ENCODE measurements at places on chromosomes 1 and 21. TPM values are rescaled to one million over a fixed set of nuclear protein-coding genes. Genes with fewer than 3 reads are reported as not detected.

GRCh38 chr1:201902198-201902597 lies 13.5 kb downstream of the SHISA4 start:
- H3K36me3 ChIP-seq = no peaks in the 10 kb centered on the region
- H3K4me3 ChIP-seq = no peak overlapping the region
- no peak for DNase-seq
- peaks cover 53% of the 10 kb centered on the region for H3K4me1 ChIP-seq
- no peaks in the 10 kb centered on the region for H3K27me3 ChIP-seq
- H3K27ac ChIP-seq = no peak overlapping the region

DNA sequence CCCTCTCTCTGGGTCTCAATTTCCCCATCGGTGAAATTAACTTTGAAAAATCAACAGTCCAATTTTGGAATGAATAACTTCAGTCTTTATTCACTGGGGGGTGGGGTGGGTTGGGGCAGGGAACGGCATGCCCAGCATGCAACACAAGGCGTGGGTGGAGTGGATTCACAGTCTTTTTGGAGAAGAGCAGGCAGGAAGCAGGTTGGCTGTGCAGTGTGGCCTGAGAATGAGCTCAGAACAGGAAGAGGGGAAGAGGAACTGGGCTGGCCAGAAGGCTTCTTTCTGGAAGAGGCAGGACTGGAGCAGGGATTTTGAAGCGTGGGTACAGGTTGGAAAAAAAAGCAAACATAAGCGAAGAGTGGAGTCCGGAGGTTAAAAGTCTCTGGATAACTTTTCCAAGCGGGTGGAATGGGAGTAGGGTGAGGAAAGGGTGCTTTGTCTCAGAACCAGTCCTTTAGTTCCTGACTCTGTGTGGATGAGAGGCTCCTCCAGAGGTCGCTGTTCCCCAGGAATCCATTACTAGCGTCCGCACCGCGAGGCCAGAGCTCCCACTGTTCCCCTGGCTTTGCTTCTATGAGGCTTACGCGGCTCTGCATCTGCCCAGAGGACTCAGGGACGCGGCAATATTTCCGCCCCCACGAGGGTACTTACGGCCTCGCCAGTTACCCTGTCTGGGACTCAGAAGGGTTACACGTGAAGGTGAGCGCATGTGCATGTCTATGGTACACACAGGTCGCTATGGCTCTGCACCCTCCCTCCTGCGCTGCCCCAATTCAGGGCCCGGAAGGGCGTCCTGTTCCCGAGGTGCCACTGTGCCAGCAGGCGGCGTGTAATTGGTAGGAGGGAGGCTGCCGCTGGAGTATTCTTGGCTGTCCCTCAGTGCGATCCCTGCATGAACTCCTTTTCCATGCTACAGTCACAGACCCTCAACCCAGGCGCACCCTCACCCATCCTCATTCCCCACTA lies 5.5 kb upstream of the FOXD2 start:
- H3K4me1 ChIP-seq = peaks cover 80% of the 10 kb centered on the region
- peak; percentile 90 for DNase-seq
- no peaks in the 10 kb centered on the region for H3K27me3 ChIP-seq
- H3K27ac ChIP-seq = peak overlapping the region; percentile 69
- H3K36me3 ChIP-seq = peaks cover 91% of the 10 kb centered on the region

- DNase-seq = no peak
- H3K27me3 ChIP-seq = no peaks in the 10 kb centered on the region
- H3K4me1 ChIP-seq = no peaks in the 10 kb centered on the region
- no peak overlapping the region for H3K4me3 ChIP-seq
- H3K27ac ChIP-seq = no peak overlapping the region
Observed at GRCh38 chr1:22534951-22535350, 28.3 kb upstream of the EPHA8 start.

- H3K4me3 ChIP-seq = no peak overlapping the region
- peaks cover under 1% of the 10 kb centered on the region for H3K4me1 ChIP-seq
- DNase-seq = no peak
Observed at GRCh38 chr1:6152181-6152580, 27.9 kb downstream of the CHD5 start.

DNA sequence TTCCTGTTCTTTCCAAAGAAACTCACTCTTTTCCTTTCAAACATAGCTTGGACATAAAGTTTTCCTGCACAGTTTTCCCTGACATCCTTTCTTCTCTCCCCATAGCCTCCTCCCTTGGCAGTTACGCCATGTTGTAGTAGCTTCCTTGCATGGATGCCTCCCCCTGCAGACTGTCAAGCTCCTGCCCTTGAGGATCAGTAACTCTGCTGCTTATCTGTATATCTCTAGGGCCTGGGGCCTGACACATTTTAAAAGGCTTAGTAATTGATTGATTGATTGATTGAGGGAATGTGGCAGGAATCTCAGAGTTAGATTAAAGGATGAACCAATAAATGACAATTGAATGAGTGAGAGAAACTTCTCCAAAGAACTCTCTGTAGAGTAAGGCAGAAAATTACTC lies 143.7 kb downstream of the NEK7 start:
- H3K27ac ChIP-seq = no peak overlapping the region
- H3K36me3 ChIP-seq = peaks cover 12% of the 10 kb centered on the region
- no peaks in the 10 kb centered on the region for H3K4me1 ChIP-seq
- H3K4me3 ChIP-seq = no peak overlapping the region
- no peak for DNase-seq

- no peak for DNase-seq
- no peaks in the 10 kb centered on the region for H3K4me1 ChIP-seq
- no peaks in the 10 kb centered on the region for H3K36me3 ChIP-seq
- no peak overlapping the region for H3K4me3 ChIP-seq
Observed at GRCh38 chr1:183487674-183488442, 15.6 kb downstream of the SMG7 start.

VN1R5 gene
- total RNA-seq = not detected

ISG20L2 gene
- 21.5 TPM for total RNA-seq

Data from SJSA1 (cell line).